ENCODE measurements at places on chromosomes 6 and 20. TPM values are rescaled to one million over a fixed set of nuclear protein-coding genes. Genes with fewer than 3 reads are reported as not detected.

- DNase-seq, result no peak
Measured at GRCh38 chr6:159871906-159872305, 18.9 kb upstream of the MAS1 start.

DNA sequence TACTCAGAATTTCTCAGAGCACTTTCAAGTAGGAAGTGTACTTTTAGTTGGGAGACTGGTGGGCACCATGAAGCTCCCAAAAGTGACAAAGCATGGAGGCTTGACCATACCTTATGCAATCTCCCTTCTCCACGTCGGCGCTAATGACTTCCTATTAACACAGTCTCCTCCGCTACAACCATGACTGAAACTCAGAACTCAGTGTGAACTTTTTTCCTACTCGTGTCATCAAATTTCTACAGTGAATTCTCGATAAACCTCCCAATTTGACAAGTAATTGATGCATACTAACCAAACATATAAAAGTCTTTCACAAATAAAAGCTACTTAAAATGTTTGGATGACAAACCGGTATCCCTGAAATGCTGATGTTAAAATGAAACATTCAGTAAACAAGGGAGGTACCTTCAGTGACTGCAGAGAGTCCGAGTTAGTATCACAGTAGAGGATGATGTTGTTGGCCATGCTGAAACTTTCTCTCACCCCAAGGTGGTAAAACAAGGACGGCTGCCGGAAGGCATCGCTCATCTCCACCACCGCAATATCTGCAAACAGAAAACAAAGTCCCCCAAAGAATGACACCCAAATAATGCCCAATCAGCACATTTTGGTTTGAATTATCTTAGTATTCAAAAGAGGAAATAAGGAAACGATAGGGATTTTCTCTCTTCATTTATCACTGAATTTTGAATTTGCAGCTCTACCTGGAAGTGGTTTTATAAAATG lies 72.1 kb downstream of the MAP3K5 start:
- DNase-seq, result no peak

- peak; percentile 36 for DNase-seq
Measured at GRCh38 chr6:149895833-149896271, 2.1 kb downstream of the RAET1E start.

GRCh38 chr6:166394036-166394892 lies 11.5 kb upstream of the MPC1 start:
- no peak for DNase-seq

Gene ADAM33
- not detected for total RNA-seq

Data from Karpas-422 (cell line).